H1 (cell line): ENCODE measurements at places on chromosomes 7 and 10. TPM values are rescaled to one million over a fixed set of nuclear protein-coding genes. Genes with fewer than 3 reads are reported as not detected.

DNA sequence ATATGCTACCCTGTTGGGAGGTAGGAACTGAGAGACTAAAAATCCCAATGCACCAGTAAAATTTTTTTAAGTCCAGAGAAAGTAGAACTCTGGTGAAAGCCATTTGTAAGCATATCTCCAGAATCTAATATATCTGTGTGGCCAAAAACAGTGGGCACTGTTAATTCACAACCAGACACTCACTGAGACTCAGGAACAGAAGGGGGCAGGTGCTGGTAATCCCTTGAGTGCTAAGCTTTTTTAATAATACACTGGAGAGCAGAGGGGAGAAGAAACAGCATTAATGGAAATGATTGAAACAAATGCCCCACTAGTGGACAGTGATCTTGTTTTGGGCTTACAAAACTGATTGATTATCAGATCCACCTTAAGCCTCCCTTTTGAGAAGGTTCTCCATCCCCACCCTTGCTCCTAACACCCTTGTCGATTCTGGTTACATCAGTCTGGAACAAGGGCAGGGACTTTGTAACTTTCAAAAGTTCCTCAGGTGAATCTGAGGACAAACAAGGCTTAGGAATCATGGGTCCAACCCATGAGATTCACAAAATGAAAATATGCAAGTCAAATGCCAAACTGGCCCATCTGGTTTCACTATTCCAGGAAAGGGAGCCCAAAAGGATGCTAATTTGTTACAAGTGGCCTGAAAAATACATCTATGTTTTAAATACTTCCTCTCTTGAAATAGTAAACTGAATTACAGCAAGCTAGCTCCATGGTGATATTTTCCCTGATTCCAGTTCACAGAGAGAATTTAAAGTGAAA is 29.7 kb downstream of the PLXNA4 start:
- no peak for DNase-seq

CARD11 gene
- total RNA-seq: 29.8 and 33.4 TPM in 2 replicates

TRIM50 gene
- total RNA-seq: 0.31 TPM in 1 of 2 replicates, not detected in the other

UCN3 gene
- total RNA-seq: not detected in 2 replicates

GRCh38 chr10:7890781-7891180 is 72.5 kb downstream of the TAF3 start:
- DNase-seq: no peak

LSM8 gene
- 36.9 and 41.8 TPM in 2 replicates for total RNA-seq

- no peak for DNase-seq
Measured at GRCh38 chr10:73559590-73559989, 31.6 kb downstream of the USP54 start.

TMEM196 gene
- total RNA-seq: 0.07 and 0.33 TPM in 2 replicates

- no peak for DNase-seq
Measured at GRCh38 chr7:132766660-132767059, 190.4 kb upstream of the PLXNA4 start.

AGBL3 gene
- 1.9 and 2.0 TPM in 2 replicates for total RNA-seq

DNA sequence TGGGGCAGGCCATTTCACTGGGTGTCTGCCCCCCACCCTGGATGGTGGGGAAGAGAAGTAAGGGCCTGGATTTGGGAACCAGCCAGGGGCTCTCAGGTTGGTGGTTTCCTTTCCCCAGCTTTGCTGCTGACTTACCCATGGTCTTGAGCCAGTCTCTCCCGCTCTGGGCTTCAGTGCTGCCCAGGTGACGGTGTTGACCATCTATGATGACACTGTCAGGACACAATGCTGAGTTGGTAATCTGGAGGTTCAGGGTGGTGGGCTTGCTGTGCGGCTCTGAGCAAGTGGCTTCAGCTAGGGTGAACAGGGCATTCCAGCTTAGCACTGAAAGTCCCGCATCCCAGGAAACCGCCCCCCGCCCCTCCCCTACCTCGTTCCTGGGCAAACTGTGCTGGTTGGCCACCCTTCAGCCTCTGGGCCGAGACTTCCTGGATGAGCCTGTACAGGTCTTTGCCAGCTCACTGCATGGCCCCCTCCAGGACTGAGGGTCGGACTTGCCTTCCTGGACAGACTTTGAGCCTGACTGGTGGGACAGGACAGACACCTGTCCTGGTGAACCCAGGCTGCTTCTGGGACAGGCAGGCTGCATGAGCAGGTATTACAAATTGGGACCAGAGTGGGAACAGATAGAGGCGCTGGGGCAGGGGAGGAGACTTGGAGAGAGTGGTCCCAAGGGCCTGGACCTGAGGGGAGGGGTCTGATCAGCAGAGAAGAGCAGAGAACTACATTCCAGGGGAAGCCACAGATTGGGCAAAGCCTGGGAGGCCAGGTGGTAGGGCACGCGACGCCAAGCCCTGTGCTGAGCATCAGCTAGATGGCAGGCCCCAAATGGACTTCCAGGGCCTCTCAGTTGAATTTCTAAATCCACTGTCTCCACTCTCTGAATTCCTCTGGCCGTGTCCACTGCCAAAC is 19.9 kb upstream of the ZMIZ1 start:
- DNase-seq: no peak

DNA sequence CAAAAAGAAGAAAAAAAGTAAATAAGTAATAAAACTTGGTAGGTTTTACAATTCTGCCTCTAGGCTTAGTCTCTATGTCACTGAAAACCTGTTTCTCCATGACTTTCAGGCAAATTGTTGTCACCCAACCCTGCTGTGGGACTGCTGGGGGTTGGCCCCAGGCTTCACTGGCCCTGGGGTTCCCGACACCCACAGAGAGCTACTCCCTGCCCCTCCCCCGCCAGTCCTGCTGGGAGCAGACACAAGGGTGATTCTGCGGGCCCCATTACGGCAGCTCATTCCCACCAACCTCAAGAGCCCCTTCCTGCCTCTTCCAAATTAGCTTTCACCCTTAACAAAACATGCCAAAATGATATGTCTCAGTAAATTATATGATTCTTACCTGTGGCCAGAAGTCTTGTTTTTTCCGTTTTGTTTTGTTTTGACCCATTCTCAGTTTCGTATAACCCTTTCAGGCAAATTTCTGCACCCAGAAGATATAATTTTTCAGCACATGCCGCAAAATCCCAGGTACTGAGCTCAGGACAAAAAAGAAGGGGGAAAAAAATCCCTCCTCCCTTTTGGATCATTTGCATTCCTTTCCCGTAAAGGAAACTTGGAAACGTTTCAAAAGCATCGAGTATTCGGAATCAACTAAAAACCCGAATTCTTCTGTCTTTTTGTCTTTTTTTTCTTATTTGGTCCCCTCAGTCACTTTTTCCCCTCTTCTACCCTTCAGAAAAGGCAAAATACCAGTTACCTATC is 27.8 kb downstream of the CHST15 start:
- DNase-seq: no peak

DNA sequence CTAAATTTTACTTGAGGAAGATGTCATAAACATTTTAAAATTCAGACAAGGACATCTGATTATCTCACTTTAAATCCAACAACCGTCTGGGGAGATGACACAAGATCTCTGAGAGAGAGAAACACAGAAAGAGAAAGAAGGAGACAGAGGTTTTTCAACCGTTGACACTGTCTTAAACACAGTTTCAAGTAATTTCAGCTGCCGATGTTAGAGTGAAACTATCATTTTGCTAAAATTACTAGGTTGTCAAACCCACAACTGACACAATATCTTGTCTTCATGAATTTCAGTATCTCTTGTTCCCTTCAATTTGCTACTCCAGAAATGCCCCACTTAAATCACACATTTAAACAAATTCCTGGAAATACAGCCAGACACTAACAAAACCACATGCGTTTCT is 174.8 kb downstream of the RAPGEF5 start:
- no peak for DNase-seq

DNA sequence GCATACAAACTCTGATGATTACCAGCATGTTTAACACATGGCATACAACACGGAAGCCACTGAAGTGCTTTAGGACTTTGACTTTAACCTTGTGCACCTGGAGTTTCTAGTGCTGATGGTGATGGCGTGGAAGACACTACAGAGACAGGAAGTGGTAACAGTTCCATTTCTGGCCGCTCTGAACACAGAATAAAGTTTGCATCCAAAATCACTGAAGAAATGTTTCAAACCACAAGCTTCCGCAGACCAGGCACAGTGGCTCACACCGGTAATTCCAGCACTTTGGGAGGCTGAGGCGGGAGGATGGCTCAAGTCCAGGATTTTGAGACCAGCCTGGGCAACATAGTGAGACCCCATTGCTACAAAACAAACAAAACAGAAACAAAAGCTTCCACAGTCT is 40.3 kb upstream of the TNPO3 start:
- no peak for DNase-seq

SAMD9L gene
- not detected in 2 replicates for total RNA-seq

GIMAP1 gene
- not detected in 2 replicates for total RNA-seq

DNA sequence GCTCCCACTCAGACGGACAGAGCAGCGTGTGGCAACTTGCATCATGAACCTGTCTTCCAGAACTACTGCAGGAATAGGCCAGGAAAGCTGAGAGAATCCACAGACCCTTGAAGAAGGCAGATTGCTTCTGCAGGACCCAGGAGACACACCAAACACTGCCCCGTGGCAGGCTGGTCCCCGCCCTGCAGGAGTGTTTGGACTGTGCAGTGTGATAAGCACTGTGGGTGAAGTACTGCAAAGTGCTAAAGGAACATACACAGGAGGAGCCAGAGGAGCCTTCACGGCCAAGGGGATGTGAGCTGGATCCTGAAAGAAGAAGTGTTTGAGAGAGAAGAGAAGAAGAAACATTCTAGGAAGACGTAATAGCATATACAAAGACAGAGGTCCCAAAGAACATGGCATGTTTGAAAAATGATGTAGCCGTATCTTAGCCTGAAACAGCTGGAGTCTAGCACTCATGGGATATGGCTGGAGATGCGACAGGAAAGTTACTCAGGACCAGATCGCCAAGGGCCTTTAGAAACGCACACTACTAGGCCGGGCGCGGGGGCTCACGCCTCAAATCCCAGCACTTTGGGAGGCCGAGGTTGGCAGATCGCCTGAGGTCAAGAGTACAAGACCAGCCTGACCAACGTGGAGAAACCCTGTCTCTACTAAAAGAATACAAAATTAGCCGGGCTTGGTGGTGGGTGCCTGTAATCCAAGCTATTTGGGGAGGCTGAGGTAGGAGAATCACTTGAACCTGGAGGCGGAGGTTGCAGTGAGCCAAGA is 96.9 kb upstream of the RHEB start:
- DNase-seq: no peak

MRC1 gene
- total RNA-seq: 0.06 and 0.11 TPM in 2 replicates

DNA sequence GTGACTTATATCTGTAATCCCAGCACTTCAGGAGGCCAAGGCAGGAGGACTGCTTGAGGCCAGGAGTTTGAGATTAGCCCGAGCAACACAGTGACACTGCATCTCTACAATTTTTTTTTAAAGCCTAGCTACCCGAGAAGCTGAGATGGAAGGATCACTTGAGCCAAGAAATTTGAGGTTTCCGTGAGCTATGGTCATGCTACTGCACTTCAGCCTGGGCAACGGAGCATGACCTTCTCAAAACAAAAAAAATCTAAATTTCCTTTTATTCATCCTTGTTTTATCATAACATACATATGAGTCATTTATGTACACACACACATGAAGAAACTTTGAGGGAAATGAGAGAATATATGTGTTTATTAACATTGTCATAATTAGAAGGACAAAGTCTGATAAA is 277.5 kb upstream of the MAGI2 start:
- no peak for DNase-seq

ZNF775 gene
- total RNA-seq: 21.5 and 24.9 TPM in 2 replicates

SLC18A3 gene
- 0.13 TPM in 1 of 2 replicates, not detected in the other for total RNA-seq

DNA sequence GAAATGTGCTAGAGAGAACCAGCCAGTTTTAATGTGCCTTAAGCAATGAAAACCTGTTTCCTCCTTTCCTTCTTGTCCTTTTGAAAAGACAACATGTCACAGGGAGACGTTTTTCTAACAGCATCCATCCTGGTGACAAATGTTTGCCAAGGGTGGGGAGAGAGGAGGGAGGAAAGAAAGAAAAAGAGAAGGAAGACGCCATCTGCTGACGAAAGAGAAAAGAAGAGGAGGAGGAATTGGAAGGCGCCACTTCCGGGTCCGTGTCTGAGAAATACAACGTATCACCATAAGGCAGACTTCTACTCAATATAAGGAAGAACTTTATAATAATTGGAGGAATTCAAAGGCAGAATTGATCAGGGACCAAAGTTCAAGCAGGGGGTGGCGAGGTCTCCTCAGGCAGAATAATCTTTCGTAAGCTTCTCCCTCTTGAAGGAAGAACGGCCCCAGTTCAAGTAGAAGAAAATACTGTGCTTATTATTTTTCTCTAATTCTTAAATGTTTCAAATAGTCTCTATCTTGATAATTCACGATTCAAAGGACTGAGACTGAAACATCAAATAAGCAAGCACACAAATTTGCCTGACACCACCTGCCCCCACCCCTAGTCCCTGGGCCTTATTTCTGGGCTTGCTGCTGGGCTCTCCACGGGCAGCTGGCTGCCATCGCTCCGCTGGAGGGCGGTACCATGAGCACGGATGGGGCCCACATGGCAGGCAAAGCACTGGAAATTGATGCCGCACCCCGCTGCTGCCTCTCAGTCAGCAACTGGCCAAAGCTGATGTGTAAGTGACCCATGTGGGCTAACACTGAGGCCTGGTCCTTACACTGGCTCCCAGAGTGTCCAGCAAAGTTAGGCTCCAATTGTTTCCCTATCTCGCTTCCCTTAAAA is 273.7 kb upstream of the KLF14 start:
- DNase-seq: peak; percentile 67

DNA sequence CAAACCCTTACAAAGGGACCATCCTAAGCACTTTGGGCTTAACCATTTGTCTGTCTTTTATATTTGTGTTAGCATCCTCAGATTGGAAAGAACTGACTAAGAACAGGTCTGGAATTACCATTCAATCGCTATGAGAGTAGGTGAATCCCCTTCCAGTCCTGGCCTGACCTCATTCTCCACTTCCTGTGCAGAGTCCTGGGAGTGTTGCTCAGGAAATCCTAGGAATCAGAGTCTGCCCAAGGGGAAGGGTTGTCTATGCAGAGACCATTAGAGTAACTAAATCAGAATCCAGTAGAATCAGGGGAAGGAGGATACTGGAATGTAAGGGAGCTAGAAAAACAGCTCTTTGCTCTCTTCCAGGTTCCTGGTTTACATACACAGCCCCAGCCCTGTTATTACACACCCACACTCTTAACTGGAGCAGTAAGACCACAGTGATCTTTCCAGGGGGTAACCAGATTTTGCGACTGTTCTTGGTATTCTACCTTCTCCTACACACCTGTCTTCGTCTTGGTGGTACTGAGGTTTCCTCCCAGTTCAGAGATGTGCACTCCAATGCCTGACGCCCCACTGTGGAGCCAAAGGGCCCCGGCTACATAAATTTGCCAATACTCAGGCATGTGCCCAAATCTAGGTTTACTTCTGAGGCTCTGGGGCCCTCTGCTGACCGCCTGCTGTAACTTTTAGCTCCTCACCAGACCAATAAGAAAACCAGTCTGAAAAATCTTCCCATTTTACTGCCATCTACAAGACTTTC is 103.7 kb downstream of the RNF216 start:
- DNase-seq: peak; percentile 78
